ENCODE measurements at places on chromosomes 5 and 9.

DNA sequence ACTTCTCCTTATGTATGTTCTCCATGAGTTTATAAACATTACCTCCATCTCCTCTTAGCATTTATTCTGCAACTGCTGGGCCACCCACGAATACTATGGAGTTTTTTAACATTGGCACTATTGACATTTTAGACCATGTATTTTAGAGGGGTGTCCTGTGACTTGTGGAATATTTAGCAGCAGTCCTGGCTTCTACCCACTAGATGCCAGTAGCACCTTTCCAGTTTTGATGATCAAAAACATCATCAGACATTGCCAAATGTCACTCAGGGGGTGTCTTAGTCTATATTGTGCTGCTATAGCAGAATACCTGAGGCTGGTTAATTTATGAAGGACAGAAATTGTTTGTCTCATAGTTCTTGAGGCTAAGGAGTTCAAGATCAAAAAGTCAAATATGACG, 187.5 kb upstream of the RORB start:
- DNase-seq, result no peak

DNA sequence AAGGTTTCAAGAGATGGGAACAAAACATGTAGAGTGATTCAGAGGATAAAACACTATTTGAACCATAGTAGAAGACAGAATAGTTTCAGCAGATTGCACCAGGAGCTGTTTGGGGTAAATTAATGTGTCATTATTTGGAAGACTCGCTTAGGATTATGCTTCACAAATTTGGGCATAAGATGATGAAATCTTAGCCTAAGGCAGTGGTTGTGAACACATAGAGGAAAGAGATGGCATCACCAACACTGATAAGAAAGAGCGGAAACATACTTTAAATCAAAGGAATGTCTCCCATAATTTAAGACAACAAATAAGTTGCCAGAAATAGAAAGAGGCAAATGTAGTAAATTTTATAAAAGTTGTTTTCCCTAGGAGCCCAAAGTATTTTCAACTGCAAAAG, 66.1 kb upstream of the TBCA start:
- no peak for DNase-seq

DNA sequence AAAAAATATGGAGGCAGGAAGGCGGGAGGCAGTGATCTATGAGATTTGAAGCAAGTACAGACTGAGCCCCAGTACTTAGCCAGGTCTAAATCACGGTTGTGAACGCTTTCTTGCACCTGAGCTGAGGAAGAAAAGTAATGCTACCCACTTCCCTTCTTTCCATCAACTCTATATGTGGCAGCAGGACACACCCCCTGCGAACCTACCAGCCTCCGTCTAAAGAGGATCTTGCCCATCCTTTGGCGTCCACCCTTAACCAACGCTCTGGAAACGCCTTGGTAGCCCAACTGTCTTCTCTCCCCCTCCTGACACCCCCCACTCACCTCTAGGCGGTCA, 545 bp downstream of the HMGCS1 start:
- DNase-seq, result no peak

DNA sequence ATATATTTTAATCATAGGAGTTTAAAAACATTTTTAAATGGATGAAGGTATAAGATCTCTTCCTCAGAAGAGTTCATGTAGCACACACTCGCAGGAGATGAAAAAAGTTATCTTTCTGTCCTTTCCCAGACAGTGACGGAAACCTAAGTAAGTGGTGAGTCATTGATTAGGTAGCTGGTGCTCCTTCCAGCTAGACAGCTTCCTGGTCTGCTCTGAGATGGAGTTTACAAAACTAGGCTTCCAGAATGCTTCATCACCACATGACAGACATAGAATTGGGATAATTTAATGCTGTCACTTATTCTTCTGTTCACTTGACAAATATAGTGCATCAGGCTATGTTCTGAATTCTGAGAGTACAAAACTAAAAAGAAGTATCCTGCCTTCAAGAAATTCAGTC, 2393.0 kb upstream of the C9orf72 start:
- DNase-seq, result no peak

DNA sequence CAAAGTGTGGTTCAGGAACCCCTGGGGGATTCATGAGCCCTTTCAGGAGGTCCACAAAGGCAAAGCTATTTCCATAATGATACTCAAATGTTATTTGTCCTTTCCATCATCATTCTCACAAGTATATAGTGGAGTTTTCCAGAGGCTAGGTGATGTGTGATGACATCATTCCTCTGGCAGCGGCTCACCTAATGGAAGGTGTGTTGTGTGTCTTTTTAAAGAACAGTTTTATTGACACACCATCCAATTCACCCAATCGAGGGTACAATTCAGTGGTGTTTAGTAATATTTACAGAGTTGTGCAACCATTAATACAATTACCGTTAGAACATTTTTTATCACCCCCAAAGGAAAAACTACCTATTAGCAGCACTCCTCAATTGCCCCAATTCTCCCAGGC, 9.7 kb downstream of the NANS start:
- DNase-seq, result no peak

DNA sequence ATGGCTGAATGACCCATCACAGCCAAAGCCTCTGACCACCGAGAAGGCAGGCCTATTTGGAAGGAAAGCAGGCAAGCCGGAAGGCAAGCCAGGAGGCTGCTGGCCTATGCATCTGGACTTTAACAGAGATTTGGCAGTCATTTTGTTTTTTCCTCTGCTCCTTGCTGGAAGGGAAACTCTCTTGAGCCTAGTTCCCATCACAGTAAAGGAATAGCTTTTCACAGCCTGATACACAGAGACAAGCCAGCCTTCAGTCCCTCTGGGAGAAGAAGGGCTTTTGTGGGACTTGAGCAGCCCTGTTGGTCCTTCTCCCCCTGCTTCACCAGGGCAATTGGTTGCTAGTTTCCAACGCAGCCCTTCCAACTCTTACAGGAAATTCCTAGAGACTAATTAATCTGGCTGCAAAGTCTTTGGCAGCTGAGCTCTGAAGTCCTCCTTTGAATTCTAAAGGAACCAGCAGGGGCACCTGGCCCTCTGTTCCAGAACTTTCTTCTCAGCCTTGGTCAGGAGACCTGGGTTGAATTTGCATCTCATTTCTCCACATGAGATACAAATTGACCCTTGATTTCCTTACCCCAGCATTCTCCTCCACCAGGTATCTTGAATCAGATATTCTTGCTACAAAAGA, 157.3 kb upstream of the EPB41L4A start:
- no peak for DNase-seq

DNA sequence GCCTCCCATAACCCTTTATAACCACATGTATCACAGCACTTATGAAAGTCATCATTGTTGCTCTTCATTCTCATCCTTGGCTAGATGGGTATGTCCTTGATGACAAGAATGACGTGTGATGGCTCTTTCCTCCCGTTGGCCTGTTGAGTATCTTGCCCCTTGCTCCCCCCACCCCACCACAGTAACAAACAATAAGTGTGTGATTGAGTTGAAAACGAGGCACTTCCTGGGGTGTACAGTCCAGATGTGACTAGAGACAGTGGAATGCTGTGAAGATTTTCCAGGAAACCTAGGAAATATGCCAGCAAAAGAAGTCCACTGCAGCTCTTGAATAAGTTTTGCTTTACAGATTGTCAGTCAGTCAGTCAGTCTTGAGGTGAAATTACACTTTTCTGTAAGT, 262.5 kb downstream of the ELAVL2 start:
- no peak for DNase-seq

DNA sequence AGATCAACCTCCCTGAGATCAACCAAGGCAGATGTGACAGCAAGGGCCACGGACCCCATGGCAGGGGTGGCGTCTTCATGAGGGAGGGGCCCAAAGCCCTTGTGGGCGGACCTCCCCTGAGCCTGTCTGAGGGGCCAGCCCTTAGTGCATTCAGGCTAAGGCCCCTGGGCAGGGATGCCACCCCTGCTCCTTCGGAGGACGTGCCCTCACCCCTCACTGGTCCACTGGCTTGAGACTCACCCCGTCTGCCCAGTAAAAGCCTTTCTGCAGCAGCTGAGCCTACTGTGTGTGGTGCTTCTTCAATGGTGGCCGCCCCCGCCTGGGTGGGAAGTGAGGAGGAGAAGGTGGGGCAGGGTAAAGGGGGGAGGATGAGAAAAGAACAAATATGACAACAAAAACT, 8.3 kb downstream of the GPX3 start:
- DNase-seq, result no peak

GRCh38 chr9:15999422-16000339, 446.8 kb downstream of the CCDC171 start:
- DNase-seq, result peak; percentile 36

GRCh38 chr5:176540476-176540899, 3.3 kb upstream of the RNF44 start:
- DNase-seq, result no peak

GRCh38 chr9:114207034-114207810, 51.9 kb downstream of the COL27A1 start:
- DNase-seq, result peak; percentile 59

DNA sequence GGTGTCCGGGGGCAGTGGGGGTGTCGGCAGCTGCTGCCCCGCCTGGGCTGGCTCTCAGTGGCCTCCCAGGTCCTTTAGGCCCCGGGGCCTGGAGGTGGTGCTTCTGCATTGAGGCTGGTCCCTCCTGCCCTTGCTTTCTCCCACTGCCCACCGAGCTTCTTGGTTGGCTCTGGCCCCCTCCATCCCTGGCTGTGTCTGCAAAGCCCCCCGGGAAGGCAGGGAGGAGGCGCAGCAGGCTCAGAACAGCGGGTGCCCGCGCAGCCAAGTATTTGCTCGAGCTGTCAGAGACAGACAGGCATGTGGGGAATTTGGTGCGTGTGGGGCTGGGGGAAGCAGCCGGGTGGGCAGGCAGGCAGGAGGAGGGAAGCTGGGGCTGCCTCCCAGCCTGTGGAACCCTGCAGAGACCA, 11.5 kb downstream of the CXXC5 start:
- DNase-seq, result peak; percentile 65

GRCh38 chr5:157532022-157532421, 43.6 kb downstream of the ADAM19 start:
- DNase-seq, result no peak

DNA sequence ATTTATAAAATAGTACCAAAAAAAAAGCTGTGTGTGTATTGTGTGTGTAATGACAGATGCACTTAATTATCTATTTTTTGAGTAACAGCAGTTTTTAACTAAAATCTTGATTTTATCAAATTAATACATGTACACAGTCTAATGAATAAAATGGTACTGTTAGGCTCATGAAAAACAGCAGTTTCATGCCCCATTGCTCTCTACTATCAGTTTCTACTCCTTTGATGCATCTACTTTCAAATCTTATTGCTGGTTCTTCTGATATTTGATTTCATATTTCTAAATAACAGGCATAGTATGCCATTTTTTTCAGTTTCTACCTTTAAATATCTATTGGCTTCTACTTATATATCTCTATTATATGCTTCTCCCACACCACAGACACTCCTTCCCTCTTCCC, 117.4 kb downstream of the CCDC171 start:
- DNase-seq, result no peak

- no peak for DNase-seq
Measured at GRCh38 chr5:112935675-112936074, 13.6 kb upstream of the REEP5 start.

- peak; percentile 6 for DNase-seq
Measured at GRCh38 chr9:15837079-15837679, 284.3 kb downstream of the CCDC171 start.

- DNase-seq, result no peak
Measured at GRCh38 chr5:82640916-82641315, 362.8 kb upstream of the RPS23 start.

GRCh38 chr5:155004138-155004744, 9.3 kb upstream of the KIF4B start:
- DNase-seq, result peak; percentile 30

GRCh38 chr5:133919148-133920136, 49.0 kb downstream of the C5orf15 start:
- DNase-seq, result no peak

DNA sequence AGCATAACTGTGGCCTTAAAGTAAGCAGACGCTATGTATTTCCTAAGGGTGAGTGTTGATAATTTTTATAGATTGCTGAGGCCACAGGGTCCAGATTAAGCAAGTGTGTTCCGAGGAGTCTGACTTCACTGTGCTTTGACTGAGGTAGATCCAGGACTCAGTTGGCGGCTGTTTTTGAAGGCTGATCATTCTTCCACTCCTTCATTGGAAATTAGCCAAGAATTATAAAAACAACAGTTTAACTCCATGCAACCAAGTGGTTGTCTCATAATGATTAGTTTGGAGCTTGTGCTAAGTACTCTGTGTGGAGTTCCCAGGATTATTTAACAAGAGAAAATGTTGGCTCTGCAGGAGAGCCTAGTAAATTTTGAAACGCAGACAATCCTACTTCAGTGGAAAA, 19.1 kb downstream of the IQGAP2 start:
- DNase-seq, result no peak

DNA sequence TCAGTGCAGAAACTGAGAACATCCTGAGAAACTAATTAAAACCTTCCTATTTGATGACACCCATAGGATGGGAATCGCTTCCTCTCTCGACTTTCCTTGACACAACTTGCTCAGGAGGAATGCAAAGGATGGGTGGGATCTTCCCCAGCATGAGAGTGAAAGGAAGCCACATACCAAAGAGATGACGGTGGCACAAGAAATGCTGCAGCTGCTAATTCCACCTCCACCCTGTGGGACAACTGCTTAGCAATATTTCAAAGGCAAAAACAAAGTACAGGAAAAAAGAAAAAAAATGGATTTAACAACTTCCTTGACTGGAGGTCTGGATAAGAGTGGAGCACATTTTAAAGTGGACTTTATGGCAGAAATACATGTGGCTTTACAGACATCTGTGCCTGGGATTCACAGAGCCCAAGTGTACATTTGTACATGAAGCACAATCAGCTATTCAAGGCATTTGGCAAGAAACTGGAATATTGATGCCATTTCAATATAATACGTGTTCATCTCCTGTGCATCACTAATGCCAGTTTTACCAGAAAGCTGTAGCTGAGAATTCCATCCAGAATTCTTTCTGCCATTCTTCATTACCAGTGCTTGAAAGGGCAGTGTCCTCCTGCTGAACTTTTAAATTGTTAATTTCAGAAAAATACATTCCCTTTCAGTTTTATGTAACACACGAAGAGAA, 359.2 kb upstream of the ACTBL2 start:
- DNase-seq, result peak; percentile 85

- DNase-seq, result peak; percentile 18
Measured at GRCh38 chr5:3324421-3325101, 271.1 kb upstream of the IRX1 start.

- no peak for DNase-seq
Measured at GRCh38 chr5:6674421-6674820, 38.8 kb upstream of the TENT4A start.

DNA sequence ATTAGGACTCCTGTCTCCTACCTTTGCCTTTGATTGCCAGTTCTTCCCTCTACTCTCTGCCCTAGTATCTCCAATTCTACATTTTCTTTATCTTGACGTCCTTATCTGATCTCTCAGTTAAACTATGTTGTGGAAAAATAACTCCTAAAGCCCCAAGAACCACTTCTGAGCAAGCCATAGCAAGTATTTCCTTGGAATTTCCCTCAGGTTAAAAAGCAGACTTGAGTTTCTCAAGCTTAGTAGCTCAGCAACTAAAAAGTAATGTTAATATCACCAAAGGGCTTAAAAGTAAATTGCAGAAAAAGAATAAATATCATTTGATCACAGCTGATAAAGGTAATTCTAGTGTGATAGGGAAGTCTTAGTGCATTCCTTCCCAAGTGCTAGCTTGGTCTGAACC, 13.2 kb upstream of the HSPB3 start:
- no peak for DNase-seq

Data from ELF-1 (cell line).